ENCODE measurements at places on chromosomes 6 and 20. TPM values are rescaled to one million over a fixed set of nuclear protein-coding genes. Genes with fewer than 3 reads are reported as not detected.

The DEFB132 gene
- not detected for total RNA-seq

DNA sequence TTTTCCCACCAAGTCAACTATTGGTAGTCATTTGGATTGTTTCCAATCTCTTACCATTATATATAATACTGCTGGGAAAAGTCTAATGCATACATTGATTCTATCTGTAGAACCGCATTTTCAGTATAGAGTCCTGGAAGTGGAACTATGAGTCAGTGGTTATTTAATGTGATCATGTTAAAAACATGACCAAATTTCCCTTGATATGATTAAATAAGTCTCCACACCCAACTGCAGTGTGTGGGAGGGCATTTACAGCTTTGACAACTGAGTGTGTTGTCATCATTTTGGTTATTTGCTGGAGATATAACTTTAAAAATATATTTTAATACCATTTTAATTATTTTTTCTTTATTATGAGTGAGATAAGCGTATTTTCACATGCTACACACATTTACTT lies 1027.6 kb downstream of the EYS start:
- H3K36me3 ChIP-seq, result no peaks in the 10 kb centered on the region
- no peaks in the 10 kb centered on the region for H3K4me1 ChIP-seq
- no peaks in the 10 kb centered on the region for H3K27me3 ChIP-seq
- no peak for DNase-seq
- no peak overlapping the region for H3K4me3 ChIP-seq
- H3K27ac ChIP-seq, result no peak overlapping the region

The AHI1 gene
- total RNA-seq, result 33.3 TPM

The PLG gene
- not detected for total RNA-seq

The HMGCLL1 gene
- not detected for total RNA-seq

GRCh38 chr6:119980802-119981201 lies 631.2 kb upstream of the MAN1A1 start:
- H3K4me1 ChIP-seq, result no peaks in the 10 kb centered on the region
- no peak for DNase-seq
- H3K36me3 ChIP-seq, result no peaks in the 10 kb centered on the region

The KIF6 gene
- 0.13 TPM for total RNA-seq

DNA sequence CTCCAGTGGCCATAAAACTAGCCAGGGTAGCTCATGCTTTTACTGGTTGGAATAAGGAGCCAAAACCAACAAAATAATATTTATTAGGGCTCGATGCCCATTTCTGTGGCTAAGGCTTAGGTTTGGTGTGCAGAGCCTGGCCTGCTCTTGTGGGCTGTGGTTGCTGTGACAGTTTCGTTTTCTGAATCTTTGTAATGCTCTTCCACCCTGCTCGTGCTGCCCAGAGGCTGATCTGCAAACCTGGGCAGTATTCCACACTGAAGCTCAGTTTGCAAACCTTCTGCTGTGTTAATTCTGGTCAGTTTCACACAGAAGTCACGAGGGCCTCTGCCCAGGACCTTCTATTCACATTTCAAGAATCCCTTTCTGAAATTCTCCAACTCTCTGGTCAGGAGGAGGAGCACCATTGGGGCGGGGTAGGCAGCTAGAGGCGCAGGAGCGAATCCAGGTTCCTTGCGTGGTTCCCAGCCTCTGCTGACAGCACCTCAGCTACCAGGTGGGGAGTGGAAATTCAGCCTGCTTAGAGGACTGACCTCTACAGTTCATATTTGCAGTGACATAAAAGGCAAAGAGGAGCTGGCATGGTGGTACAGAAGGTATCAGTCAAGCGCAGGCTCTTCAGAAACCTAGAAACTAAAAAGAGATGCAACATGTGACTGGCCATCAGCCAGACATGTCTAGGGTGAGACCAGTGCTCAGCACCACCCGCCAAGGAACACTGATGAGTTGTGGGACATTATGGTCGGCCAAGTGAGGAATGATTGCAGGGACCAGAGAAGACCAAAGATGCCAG lies 14.3 kb upstream of the C20orf144 start:
- H3K27ac ChIP-seq, result no peak overlapping the region
- H3K36me3 ChIP-seq, result peaks cover 9% of the 10 kb centered on the region
- no peak overlapping the region for H3K4me3 ChIP-seq
- peaks cover 32% of the 10 kb centered on the region for H3K4me1 ChIP-seq
- no peak for DNase-seq

DNA sequence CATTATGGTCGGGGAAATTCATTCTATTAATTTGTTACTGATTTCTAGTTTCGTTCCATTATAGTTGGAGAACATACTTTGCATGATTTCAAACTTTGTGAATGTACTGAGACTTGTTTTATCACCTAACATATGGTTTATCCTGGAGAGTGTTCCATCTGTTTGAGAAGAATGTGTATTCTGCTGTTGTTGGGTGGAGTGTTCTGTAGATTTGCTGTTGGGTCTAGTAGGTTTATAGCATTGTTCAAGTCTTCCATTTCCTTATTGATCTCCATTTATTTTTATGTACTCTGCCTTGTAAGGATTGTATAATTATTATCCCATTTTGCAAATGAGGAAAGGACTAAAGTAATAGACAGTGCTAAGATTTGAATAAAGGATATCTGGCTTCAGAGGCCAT lies 85.4 kb downstream of the RREB1 start:
- H3K4me3 ChIP-seq, result no peak overlapping the region
- no peaks in the 10 kb centered on the region for H3K27me3 ChIP-seq
- peaks cover 53% of the 10 kb centered on the region for H3K36me3 ChIP-seq

GRCh38 chr6:132202574-132202973 lies 198.7 kb downstream of the MOXD1 start:
- H3K4me1 ChIP-seq, result no peaks in the 10 kb centered on the region
- no peaks in the 10 kb centered on the region for H3K36me3 ChIP-seq
- DNase-seq, result no peak

DNA sequence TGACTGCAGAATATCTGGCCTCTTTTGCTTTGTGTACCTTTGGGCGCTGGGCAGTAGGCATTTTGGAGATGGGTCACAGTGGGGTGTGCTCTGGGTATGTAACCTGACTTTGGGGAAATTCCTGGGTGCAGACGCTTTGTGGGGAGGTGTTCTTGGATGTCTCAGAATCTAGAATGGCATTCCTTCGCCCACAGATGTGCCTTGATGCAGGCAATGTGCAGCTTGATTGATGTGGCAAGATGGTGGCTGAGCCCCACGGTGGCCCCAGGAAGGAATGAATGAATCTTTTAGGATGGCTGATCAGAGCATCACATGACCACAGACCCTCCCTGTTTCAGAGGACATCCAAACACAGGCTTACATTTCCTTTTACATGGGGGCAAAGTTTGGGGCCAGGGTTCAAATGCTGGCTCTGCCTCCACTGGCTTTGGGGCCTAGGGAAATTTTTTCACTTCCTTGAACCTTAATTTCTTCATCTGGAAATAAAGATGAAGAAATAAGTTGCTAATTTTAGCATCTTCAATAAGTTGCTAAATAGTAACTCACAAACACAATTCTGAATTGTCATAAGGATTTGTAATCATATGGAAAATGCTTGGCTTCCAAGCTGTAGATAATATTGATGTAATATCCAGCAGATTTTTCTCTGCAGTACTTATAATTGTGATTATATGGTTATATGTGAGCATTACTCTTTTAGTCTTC lies 5.6 kb downstream of the PPP1R16B start:
- peak overlapping the region; percentile 65 for H3K27ac ChIP-seq
- DNase-seq, result no peak
- peaks cover 83% of the 10 kb centered on the region for H3K4me1 ChIP-seq
- H3K36me3 ChIP-seq, result peaks cover 62% of the 10 kb centered on the region

The SLC12A5 gene
- not detected for total RNA-seq

- no peak for DNase-seq
- no peaks in the 10 kb centered on the region for H3K27me3 ChIP-seq
- H3K27ac ChIP-seq, result no peak overlapping the region
Observed at GRCh38 chr6:52573295-52573694, 3.6 kb downstream of the TRAM2 start.

DNA sequence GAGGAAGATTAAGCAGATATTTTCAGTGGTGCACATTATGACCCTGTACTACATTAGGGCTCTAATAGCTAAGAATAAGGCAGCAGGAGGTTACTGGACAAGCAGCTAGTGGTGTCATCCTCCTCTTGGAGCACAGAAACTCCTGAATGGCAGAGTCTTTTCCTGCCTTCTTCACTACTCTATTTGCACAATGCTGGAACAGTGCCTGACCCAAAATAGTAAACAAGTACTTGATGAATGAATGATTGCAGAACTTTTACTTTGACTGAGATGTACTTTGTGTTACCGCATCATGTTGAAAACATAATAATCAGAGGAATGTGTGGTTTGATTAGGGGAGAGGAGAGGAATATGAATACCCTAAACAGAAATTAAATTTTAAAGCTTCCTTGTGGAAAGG lies 30.0 kb upstream of the UST start:
- peaks cover 6% of the 10 kb centered on the region for H3K27me3 ChIP-seq
- H3K27ac ChIP-seq, result no peak overlapping the region
- no peaks in the 10 kb centered on the region for H3K36me3 ChIP-seq
- DNase-seq, result no peak
- no peak overlapping the region for H3K4me3 ChIP-seq

The SLC17A3 gene
- total RNA-seq, result not detected

GRCh38 chr6:111414373-111414772 lies 68.6 kb downstream of the REV3L start:
- no peaks in the 10 kb centered on the region for H3K27me3 ChIP-seq
- no peak overlapping the region for H3K4me3 ChIP-seq
- no peak for DNase-seq
- no peak overlapping the region for H3K27ac ChIP-seq
- peaks cover 9% of the 10 kb centered on the region for H3K36me3 ChIP-seq

GRCh38 chr6:30845183-30845582 lies 39.1 kb upstream of the DDR1 start:
- peak; percentile 36 for DNase-seq
- no peak overlapping the region for H3K27ac ChIP-seq
- no peak overlapping the region for H3K4me3 ChIP-seq
- H3K36me3 ChIP-seq, result no peaks in the 10 kb centered on the region
- H3K27me3 ChIP-seq, result no peaks in the 10 kb centered on the region

DNA sequence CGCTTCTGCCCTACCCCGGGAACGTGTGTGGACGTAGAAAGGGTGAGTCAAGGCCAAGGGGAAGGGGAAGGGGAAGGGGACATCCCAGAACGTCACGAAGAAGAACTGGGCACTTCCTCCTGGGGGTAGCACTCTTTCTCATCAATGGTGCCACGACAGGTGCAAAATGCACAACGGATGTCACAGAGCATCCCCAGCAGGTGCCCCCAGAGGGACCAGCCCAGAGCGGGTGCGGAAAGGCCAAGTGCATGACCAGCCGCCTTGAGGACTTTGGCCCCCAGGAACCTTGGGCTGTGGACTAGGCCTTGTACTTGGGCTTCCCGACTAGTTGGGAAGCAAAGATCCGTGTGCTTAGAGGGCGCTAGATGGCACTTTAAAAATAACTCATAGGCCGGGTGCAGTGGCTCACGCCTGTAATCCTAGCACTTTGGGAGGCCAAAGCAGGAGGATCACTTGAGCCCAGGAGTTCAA lies 12.1 kb upstream of the SRC start:
- no peak overlapping the region for H3K27ac ChIP-seq
- no peaks in the 10 kb centered on the region for H3K36me3 ChIP-seq
- H3K4me1 ChIP-seq, result peaks cover 20% of the 10 kb centered on the region
- DNase-seq, result no peak
- no peaks in the 10 kb centered on the region for H3K27me3 ChIP-seq
- no peak overlapping the region for H3K4me3 ChIP-seq

- peaks cover 3% of the 10 kb centered on the region for H3K4me1 ChIP-seq
- peaks cover 8% of the 10 kb centered on the region for H3K27me3 ChIP-seq
- no peaks in the 10 kb centered on the region for H3K36me3 ChIP-seq
- no peak for DNase-seq
Observed at GRCh38 chr6:131858765-131859415, 51.1 kb downstream of the ENPP1 start.

The MAP3K5 gene
- 4.6 TPM for total RNA-seq

GRCh38 chr6:117602899-117603588 lies 733 bp upstream of the GOPC start:
- peak overlapping the region; percentile 98 for H3K27ac ChIP-seq
- H3K27me3 ChIP-seq, result peaks cover 1% of the 10 kb centered on the region

DNA sequence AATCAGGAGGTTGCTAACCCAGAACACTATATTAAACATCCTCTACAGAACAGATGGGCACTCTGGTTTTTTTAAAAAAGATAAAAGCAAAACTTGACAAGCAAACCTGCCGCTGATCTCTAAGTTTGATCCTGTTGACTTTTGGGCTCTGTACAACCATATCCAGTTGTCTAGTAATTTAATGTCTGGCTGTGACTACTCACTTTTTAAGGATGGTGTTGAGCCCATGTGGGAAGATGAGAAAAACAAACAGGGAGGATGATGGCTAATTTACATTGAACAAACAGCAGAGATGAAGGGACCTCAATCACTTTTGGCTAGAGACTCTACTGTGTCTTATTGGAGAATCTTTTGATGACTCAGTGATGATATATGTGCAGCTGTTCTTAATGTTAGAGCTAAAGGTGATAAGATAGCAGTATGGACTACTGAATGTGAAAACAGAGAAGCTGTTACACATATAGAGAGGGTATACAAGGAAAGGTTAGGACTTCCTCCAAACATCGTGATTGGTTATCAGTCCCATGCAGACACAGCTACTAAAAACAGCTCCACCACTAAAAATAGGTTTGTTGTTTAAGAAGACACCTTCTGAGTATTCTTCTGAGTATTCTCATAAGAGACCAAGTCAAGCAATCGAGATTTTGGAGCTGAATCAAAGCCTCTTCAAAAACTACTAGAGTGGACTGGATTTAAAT lies 201.2 kb upstream of the SHLD1 start:
- peaks cover 41% of the 10 kb centered on the region for H3K36me3 ChIP-seq
- H3K4me3 ChIP-seq, result no peak overlapping the region
- H3K27me3 ChIP-seq, result no peaks in the 10 kb centered on the region
- H3K27ac ChIP-seq, result peak overlapping the region; percentile 67
- H3K4me1 ChIP-seq, result peaks cover 27% of the 10 kb centered on the region

The OVOL2 gene
- not detected for total RNA-seq

GRCh38 chr6:160042014-160042773 lies 73.3 kb downstream of the IGF2R start:
- no peak overlapping the region for H3K4me3 ChIP-seq
- H3K36me3 ChIP-seq, result peaks cover 61% of the 10 kb centered on the region
- no peak for DNase-seq
- H3K4me1 ChIP-seq, result peaks cover 8% of the 10 kb centered on the region
- no peaks in the 10 kb centered on the region for H3K27me3 ChIP-seq

DNA sequence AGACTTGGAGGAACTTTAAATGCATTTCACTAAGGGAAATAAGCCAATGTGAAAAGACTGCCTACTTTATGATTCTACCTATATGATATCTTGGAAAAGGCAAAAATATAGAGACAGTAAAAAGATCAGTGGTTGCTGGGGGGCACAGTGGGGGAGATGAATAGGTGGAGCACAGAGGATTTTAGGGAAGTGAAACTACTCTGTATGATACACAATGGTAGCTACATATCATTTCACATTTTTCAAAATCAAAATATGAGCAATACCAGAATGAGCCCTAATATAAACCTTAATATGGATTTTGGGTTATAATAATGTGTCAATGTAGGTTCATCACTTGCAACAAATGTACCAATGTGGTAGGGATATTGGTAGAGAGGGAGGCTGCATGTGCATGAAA lies 161.4 kb upstream of the HTR1E start:
- H3K36me3 ChIP-seq, result no peaks in the 10 kb centered on the region
- H3K27me3 ChIP-seq, result no peaks in the 10 kb centered on the region
- no peak overlapping the region for H3K27ac ChIP-seq
- no peak overlapping the region for H3K4me3 ChIP-seq
- DNase-seq, result no peak
- no peaks in the 10 kb centered on the region for H3K4me1 ChIP-seq

All from activated CD8-positive, alpha-beta T cell treated with anti-CD3 and anti-CD28 coated beads for 36 hours (primary cell).